HS-5 (cell line): ENCODE measurements at places on chromosomes 5 and 9.

DNA sequence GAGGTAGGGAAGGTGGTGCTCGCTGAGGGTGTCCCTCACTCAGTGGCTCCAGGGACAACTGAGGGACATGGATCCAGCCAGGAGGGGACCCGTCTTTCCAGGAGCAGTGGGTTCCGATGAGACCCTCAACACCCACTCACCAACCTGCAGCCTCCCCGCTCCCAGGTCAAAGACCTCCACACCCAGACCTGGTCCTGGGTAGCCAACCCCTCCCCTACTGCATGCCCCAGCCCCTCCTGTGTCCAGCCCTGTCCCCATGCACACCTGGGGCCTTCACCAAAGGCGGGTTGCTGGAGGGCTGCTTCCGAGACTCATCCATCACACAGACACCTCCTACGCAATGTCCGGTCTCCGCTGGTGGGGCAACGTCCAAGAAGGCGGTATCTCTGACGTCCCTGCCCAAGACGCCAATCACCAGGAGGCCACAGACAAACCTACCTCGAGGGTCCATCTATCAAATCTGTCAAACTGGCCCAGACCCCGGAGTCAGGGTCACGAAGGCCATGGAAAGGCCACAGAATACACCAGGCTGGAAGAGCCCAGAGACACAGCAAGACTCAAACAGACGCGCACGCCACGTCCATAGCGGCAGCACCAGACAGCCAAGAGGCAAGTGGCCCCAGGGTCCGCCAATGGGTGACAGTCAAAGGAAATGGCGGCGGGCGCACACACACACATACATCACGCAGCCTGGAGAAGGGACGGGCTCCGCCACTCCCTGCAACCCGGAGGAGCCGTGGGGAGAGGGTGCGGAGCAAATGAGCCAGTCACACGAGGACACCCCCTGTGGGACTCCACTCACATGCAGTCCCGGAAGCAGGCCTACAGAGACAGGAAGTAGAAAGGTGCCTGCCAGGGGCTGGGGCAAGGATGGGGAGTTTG, 10.8 kb downstream of the NACC2 start:
- DNase-seq: no peak

GRCh38 chr5:124583469-124584350, 162.7 kb downstream of the ZNF608 start:
- peak; percentile 49 for DNase-seq

- DNase-seq: no peak
Measured at GRCh38 chr9:13432904-13433303, 153.4 kb upstream of the MPDZ start.

GRCh38 chr5:961711-962240, 46.8 kb upstream of the NKD2 start:
- DNase-seq: no peak

DNA sequence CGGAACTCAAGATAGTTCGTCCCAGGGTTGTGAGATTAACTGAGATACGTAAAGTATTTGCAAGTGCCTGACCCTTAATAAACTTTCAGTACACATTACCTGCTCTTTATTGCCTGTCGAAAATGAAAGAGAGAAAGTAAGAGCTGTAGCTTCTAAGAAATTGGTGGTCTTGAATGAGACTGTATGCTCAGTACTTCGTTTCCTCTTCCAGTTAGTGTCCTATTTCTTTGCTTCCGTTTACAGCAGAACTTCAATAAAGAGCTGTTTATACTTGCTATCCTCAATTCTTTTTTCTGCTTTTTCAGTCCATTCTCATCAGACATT, 534 bp downstream of the SRFBP1 start:
- DNase-seq: no peak

- DNase-seq: no peak
Measured at GRCh38 chr9:133545494-133546286, 11.2 kb downstream of the ADAMTSL2 start.
